Sigmoid colon (tissue), 7 donors: ENCODE measurements at places on chromosomes 3 and 15.

GRCh38 chr3:141949399-141949798 lies 73.0 kb downstream of the ATP1B3 start:
- H3K27ac ChIP-seq: no peak overlapping the region
- H3K4me1 ChIP-seq: no peaks in the 10 kb centered on the region
- H3K36me3 ChIP-seq: peaks cover 20% of the 10 kb centered on the region
- H3K27me3 ChIP-seq: no peaks in the 10 kb centered on the region

DNA sequence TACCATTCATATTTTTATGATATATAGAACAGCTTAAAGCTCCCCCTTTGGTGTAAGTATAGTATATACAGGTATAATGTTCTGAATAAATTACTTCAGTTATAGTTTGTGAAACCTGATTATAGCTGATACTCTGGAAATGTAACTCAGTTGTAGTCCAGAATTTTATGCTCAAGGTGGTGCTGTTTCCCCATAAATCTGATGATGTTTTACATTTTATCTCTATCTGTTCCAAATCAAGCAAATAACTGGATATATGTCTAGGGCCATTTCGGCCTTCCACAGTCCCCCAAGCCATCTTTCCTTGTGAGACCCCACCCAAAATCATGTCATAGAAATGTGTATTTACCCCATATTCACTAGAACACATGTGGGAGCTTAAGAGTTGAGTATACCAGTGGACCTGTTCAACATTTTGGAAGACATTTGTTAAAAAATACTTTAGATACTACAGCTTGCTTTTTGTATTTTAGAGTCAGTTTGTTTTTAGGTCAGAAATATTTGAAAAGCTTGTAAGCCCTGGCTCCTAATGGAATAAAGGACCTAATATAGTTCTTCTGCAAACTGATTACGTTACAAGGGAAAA lies 107.1 kb downstream of the ATG7 start:
- no peaks in the 10 kb centered on the region for H3K36me3 ChIP-seq
- H3K27ac ChIP-seq: peak overlapping the region; percentile 53
- H3K4me3 ChIP-seq: no peak overlapping the region
- no peak for DNase-seq

GRCh38 chr15:90988296-90988695 lies 6.0 kb downstream of the PRC1 start:
- H3K27me3 ChIP-seq: no peaks in the 10 kb centered on the region
- H3K4me1 ChIP-seq: no peaks in the 10 kb centered on the region
- H3K4me3 ChIP-seq: no peak overlapping the region
- no peaks in the 10 kb centered on the region for H3K36me3 ChIP-seq

- no peaks in the 10 kb centered on the region for H3K4me1 ChIP-seq
- H3K27ac ChIP-seq: no peak overlapping the region
- no peak for DNase-seq
- no peaks in the 10 kb centered on the region for H3K27me3 ChIP-seq
- H3K36me3 ChIP-seq: no peaks in the 10 kb centered on the region
These were observed 36.6 kb upstream of the ZPLD1 start for GRCh38 chr3:102398176-102398575.

GRCh38 chr15:48759921-48760320 lies 50.9 kb downstream of the CEP152 start:
- no peak for DNase-seq
- no peaks in the 10 kb centered on the region for H3K4me1 ChIP-seq
- no peak overlapping the region for H3K4me3 ChIP-seq

DNA sequence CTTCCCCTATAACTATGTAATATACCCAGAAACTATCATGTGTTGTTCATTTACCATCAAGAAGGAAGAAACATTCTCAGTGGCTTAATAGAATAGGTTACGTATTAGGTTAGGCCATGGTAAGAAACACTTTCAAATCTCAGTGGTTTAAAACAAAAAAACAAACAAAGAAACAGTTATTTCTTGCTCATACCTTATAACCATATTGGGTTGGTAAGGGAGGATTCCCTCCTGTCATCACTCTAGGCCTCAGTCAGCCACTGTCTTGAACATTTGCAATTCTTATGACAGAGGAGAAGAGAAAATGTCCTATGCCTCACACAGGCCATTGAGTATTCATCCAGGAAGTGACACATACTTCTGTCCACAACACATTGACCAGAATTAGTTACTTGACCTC lies 727.7 kb upstream of the NECTIN3 start:
- H3K27me3 ChIP-seq: no peaks in the 10 kb centered on the region
- H3K4me3 ChIP-seq: no peak overlapping the region
- no peaks in the 10 kb centered on the region for H3K36me3 ChIP-seq
- H3K4me1 ChIP-seq: peaks cover 15% of the 10 kb centered on the region
- DNase-seq: no peak

DNA sequence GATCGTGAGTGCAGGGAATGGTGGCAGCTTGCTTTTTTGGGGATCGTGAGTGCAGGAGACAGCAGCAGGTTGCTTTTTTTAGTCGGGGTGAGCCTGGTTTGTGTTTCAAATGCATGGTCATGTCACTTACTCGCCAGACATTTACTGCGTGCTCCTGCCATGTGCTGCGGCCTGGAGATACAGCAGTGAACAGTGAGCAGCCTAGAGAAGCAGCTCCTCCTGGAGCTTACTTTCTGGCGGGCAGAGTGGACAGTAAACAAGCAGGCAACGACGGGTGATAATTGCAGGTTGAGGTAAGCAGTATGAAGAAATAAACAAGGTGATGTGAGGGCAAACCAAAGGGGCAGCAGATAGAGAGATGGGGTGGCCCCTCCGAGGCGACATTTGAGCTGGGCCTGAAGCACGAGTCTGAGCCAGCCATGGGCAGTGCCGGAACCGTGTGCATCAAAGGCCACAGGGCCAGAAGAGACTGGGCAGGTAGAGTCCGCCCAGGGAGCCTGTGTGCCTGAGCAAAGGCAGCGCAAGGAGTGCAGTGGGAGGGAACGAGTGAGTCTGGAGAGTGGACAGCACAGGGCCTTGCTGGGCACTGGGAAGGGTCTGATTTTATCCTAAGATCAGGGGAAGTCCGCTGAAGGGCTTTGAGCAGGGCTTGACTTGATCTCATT lies 57.3 kb upstream of the RASA2 start:
- peak overlapping the region; percentile 38 for H3K4me3 ChIP-seq
- H3K4me1 ChIP-seq: peaks cover 91% of the 10 kb centered on the region
- H3K36me3 ChIP-seq: no peaks in the 10 kb centered on the region
- peak overlapping the region; percentile 94 for H3K27ac ChIP-seq
- no peaks in the 10 kb centered on the region for H3K27me3 ChIP-seq

DNA sequence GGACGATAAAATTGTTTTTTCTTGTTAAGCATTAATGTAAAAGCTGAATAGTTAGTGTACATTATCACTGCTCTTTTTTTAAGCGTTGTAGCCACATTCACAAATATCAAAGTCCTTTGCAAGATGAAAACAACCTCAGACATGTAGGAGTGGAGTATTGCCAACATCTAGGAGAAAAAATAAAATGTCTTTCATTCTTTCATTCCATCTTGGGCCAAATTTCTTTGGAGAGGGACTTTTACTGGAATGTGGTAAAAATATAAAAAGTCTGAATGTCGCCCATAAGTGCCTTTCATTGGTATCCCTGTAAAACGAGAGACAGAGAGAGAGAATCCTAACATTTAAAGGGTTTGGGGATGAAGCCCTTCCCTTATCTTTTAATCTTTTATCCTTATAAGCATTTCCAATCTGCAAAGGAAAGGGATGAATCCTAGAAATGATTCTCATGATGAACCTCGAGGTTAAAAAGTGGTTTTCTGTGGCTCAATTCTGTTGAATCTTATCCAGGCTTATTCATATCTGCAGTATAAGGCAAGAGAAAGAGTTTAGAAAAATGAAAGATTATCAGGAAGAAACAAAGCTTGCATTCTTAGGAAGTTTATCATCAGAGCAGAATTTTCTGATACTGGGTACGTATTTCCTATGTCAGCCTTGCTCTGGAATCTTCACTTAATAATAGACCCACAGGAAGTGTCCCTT lies 1031.7 kb downstream of the MCTP2 start:
- no peak for DNase-seq
- no peak overlapping the region for H3K4me3 ChIP-seq
- H3K27me3 ChIP-seq: no peaks in the 10 kb centered on the region
- no peak overlapping the region for H3K27ac ChIP-seq
- H3K4me1 ChIP-seq: no peaks in the 10 kb centered on the region
- no peaks in the 10 kb centered on the region for H3K36me3 ChIP-seq

DNA sequence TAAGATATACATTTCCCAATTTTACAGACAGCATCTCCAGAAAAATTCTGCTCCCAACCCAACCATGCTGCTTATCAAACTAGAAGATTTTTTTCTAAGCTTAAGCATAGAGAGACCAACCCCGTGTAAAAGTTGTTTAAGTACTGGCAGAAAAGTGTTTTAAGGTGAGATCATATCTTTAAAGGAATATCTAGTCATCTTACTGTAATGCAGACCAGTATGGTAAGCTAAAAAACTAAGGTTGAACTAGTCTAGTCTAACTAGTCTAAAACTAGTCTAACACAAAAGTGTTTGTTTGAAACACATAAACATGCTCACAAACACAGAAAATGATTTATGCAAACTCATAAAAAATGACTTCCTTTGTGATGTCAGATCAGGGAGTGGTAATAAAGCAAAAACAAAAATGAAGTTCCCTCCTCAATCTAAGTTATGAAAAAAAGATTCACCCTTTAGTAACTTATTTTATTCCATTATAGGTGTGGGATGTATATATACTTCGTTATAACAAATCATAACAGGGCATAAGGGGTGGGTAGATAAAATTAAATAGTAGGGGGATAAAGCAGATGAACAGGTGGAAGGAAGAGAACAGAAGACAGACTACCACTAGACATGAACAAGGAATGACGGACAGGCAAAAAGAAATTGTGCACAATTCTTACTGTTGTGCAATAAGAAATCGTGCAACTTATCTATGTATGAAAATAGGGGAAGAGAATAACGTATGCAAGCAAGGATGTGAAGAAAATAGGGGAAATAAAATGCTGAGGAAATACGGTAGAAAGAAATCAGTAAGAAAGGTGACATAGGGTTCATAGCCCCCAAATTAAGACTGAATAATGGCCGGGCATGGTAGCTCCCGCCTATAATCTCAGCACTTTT lies 10.0 kb downstream of the MYO5A start:
- peaks cover 22% of the 10 kb centered on the region for H3K4me1 ChIP-seq
- no peak overlapping the region for H3K27ac ChIP-seq
- H3K36me3 ChIP-seq: no peaks in the 10 kb centered on the region
- no peak overlapping the region for H3K4me3 ChIP-seq
- H3K27me3 ChIP-seq: no peaks in the 10 kb centered on the region

DNA sequence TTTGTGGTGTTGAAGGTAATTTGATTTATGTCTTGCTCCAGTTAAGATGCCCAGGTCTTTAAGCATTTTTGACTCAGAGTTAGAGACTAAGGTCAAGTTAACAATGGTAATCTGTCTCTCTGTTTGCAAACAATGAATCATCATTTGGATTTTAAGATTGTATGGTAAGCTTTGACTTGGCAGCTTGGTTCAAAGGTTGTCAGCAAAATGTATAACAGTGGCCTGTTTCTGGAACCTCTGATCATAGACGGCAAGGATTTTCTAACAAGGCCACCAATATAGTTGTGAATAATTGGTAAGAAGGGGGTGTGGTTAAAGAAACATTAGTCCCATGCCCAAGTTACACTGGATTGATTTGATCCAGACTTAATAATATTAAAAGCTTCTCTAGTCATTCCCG lies 775.2 kb upstream of the GOLIM4 start:
- no peak for DNase-seq
- H3K27ac ChIP-seq: no peak overlapping the region
- H3K4me3 ChIP-seq: no peak overlapping the region
- H3K36me3 ChIP-seq: no peaks in the 10 kb centered on the region
- H3K4me1 ChIP-seq: no peaks in the 10 kb centered on the region
- no peaks in the 10 kb centered on the region for H3K27me3 ChIP-seq

DNA sequence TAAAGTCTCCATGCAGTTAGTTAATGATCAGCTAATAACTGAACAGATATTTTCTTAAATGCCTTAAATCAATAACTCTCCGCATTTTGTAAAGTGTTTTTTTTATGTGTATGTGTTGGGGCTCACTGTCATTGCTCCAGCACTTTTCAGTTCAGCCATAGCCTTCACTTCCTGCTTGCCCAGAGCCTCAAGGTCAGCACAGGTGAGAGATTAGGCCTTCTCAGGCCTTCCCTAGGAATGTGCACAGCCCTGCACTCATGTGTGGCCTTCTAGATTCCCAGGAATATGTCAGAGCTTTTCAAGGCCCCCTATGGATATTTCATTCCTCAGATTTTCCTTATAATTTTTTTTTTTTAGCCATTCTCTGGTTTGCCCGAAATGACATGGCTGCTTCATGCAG lies 77.6 kb upstream of the MANF start:
- no peaks in the 10 kb centered on the region for H3K4me1 ChIP-seq
- H3K4me3 ChIP-seq: no peak overlapping the region
- no peak overlapping the region for H3K27ac ChIP-seq
- H3K27me3 ChIP-seq: no peaks in the 10 kb centered on the region

- DNase-seq: no peak
- H3K36me3 ChIP-seq: no peaks in the 10 kb centered on the region
- H3K27me3 ChIP-seq: no peaks in the 10 kb centered on the region
- no peaks in the 10 kb centered on the region for H3K4me1 ChIP-seq
These were observed 763.3 kb upstream of the CFAP20DC start for GRCh38 chr3:59813148-59813538.

- H3K27me3 ChIP-seq: peaks cover 2% of the 10 kb centered on the region
- no peak for DNase-seq
- H3K27ac ChIP-seq: no peak overlapping the region
- H3K4me1 ChIP-seq: peaks cover 5% of the 10 kb centered on the region
- peaks cover 4% of the 10 kb centered on the region for H3K36me3 ChIP-seq
- no peak overlapping the region for H3K4me3 ChIP-seq
These were observed 7.1 kb downstream of the CPLX3 start for GRCh38 chr15:74833376-74834107.

DNA sequence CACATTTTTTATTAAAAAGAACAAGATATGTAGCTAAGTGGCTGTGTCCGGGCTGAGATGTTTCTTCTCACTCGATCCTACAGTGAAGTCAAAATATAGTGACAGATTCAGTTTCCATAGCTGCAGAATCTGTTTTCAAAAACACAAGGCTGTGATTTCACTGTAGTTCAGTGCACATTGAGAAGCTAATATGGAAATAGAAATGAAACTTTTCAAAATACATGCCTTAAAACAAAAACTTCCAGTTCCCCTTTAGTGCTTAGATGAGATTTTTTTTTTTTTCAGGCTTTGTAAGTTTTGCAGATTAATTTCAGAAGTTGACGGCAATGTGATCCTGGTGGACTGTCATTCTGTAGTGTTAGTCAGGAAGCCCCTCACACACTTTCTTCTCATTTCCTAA lies 23.8 kb upstream of the TRAK1 start:
- no peak for DNase-seq
- peak overlapping the region; percentile 93 for H3K27ac ChIP-seq
